Stimulated activated CD8-positive, alpha-beta memory T cell treated with anti-CD3 and anti-CD28 coated beads, Interleukin-4, amount 100 ng/mL, for 48 hours (primary cell): ENCODE measurements at places on chromosomes 4 and X.

- no peak for DNase-seq
These were observed 38.2 kb downstream of the HPGDS start for GRCh38 chr4:94304365-94304971.

GRCh38 chr4:147334478-147334877, 146.4 kb upstream of the EDNRA start:
- no peak for DNase-seq

DNA sequence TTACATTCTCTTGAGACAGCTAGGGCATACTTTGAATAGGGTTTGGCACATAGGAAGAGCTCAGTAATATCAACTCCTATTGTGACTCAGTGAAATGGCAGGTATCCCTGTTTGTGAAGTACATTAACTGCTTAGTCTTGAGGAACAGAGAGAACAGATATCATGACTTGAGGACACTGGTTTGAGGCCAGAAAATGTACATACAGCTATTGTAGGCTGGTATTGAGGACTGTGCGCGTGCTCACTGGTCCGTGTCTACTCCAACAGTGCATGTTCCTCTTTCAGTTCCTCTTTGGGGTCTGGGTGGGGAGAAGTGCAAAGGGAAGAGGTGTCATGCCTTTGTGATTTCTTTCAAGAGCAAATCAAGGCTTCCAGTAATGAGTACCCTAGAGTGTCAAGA, 34.6 kb upstream of the TBC1D9 start:
- no peak for DNase-seq

DNA sequence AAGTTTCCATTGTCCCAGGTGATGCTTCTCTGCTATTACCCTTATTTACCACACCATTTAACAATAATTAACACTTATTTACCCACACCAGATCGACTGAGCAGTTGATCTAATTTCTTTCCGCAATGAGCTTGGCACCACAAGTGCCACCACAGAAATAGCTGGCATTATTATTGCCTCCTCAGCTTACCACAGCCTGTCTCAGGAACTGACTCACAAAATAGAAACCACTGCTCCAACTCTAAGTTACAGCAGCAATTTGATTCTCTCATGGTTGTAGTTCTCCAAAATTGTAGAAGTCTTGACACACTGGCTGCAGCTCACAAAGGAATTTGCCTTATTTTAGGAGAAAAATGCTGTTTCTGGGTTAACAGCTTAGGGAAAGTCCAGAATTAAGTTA, 22.5 kb downstream of the ZNF721 start:
- no peak for DNase-seq

GRCh38 chr4:40923316-40924095, 173.8 kb downstream of the NSUN7 start:
- DNase-seq = no peak

GRCh38 chr4:42159271-42160001, 7.0 kb upstream of the BEND4 start:
- DNase-seq = no peak

DNA sequence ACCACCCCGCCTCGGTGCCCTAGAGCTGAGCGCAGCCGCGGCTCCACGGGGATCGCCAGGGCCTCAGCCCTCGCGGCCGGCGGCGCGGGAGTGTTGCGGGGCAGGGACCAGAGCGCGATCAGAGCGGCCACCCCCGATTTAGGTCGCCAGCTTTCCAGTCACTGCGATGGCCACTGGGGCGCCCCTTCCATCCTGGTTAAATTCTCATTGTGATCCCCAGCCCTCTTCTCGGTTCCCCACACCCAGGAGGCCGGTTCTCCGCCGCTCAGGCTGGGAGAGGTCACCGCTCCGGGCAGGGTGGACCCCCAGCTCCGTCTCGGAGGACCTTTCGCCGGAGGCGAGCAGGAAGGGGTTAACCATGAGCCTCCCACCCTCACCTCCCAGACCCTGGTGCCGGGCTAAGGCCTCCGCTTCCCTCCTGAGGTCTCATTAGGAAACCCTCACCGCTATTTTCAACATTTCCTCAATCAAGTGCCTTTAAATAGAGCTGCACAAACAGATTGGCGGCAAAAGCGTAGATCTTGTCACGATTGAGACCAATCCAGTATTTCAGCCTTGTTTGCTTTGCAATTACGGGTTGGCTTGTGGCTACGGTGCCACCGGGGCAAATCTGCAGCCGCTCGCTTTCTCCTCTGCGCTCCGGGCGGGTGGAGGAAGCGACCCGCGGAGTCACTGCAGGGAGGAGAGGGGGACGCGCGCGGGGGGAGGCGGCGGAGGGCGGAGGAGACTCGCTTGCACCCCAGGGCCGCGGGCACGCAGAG, 8.3 kb upstream of the HAND2 start:
- DNase-seq = no peak

DNA sequence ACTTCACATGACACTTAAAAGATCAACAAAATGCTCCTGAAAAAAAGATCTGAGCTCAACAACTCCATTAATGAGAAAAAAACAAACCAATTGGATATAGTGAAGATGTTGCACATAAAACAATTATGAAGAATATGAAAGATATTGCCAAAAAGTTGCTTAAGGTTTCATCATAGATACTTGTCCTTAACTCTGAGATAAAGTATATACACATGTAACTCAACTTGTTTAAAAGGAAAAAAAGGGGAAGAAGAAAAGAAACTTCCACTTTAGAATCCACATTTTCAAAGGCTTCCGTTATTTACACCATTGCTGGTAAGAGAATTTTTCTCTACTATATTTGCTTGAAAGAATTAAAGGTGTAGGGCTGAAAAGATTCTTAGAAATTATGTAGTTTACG, 2.7 kb downstream of the AFAP1 start:
- DNase-seq = no peak

GRCh38 chr4:106809076-106809475, 227.0 kb downstream of the DKK2 start:
- DNase-seq = no peak

DNA sequence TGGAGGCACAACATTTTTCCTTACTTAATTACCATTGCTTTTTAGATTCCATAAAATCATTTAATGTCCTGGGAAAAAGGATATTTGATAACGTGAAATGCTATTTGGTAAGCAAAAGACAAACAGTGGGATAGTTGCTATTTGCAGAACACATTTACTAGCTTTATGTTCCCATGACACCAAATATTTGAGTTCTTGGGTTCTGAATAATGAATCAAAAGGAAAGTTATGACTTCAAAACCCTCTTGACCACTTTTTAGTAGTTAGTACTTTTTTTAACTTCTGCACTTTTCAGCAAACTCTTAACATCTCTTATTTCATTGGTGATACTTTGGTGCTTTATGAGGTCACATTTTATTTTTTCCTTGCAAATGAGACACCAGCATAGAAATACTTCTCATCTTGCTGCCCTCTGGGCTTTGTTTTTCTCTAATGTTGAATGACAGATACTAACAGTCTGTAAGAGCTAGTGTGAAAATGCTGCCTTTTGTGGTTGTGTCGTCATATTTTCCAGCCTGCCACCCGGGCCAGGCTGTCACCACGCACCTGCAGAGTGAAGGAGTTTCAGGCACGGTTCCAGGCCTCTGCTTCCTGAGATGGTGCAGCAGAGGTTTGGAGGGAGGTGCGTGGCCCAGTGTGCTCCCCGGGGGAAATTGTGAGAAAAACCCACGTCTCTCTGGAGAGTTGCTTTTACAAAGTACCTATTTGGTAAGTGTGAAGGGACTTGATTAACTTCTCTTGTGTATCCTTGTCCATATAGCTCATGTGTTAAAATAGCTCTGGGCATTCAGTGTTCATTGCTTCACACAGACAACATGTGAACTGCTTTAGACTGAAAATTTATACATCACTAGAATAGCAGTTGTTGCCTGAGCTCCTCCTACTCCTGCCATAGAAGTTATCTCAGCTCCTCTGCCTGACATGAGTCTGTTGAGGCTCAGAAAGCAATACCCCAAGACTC, 34.7 kb downstream of the MSL3 start:
- peak; percentile 68 for DNase-seq

DNA sequence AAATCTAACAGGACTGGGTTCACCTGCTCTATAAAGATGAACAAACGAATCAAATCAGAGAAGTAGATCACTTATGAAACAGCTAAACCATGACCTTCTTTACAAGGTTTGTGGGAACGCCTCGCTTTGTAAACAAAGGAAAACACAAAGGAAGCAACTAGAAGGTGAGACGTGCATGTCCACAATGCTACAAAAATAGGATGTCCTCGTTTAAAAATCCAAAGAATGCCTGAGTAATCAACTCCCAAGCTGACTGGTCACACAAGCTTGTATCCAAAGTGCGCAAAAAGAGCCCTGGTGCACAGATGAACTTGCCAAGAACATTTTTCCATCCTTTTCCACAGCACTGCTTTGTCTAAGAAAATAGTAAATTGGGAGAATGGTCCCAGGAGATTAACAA, 6.3 kb upstream of the SH3KBP1 start:
- DNase-seq = no peak

DNA sequence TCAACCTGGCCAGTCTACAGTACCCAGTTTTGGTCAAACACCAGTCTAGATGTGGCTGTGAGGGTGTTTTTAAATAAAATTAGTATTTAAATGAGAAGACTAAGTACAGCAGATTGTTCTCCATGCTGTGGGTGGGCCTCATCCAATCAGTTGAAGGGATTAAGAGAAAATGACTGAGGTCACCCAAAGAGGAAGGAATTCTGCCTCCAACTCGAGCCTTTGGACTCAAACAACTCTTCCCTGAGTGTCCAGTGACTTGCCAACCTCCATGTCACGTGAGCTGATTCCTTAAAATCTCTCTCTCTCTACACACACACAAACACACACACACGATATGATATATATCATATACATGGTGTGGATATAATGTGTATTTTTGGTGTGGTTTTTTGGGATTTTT, 10.0 kb downstream of the TREX2 start:
- DNase-seq = no peak
